ENCODE measurements at places on chromosomes 1 and 21. TPM values are rescaled to one million over a fixed set of nuclear protein-coding genes. Genes with fewer than 3 reads are reported as not detected.

Gene RCOR3
- total RNA-seq, result 50.4 TPM

Gene SPRR1A
- not detected for total RNA-seq

Gene LRRC38
- total RNA-seq, result 1.6 TPM

Gene FCRL2
- not detected for total RNA-seq

Gene ATP6V1G3
- total RNA-seq, result not detected

Gene PDPN
- 45.1 TPM for total RNA-seq

Gene OXCT2
- 5.4 TPM for total RNA-seq

Gene EDARADD
- 1.7 TPM for total RNA-seq

Gene B4GALT2
- total RNA-seq, result 39.9 TPM

Gene MCOLN2
- total RNA-seq, result not detected

Gene SEMA6C
- 64.2 TPM for total RNA-seq

Gene PTBP2
- total RNA-seq, result 11.6 TPM

Gene MROH9
- not detected for total RNA-seq

Gene HES5
- 3.0 TPM for total RNA-seq

All from heart right ventricle (tissue), 16 donors.